Tibial nerve (tissue), 4 donors: ENCODE measurements at places on chromosomes 2 and 18.

- DNase-seq: no peak
Measured at GRCh38 chr2:6186332-6187151, 494.4 kb downstream of the SOX11 start.

GRCh38 chr18:49109565-49110251 lies 158.9 kb upstream of the SMAD7 start:
- no peak for DNase-seq

- no peak for DNase-seq
Measured at GRCh38 chr2:74008761-74009395, 24.2 kb downstream of the TET3 start.

- no peak for DNase-seq
Measured at GRCh38 chr2:239905306-239905705, 119.8 kb downstream of the NDUFA10 start.
